Activated CD4-positive, alpha-beta memory T cell treated with anti-CD3 and anti-CD28 coated beads for 36 hours (primary cell): ENCODE measurements at places on chromosomes 7 and 10. TPM values are rescaled to one million over a fixed set of nuclear protein-coding genes. Genes with fewer than 3 reads are reported as not detected.

- H3K27ac ChIP-seq: no peak overlapping the region
- no peaks in the 10 kb centered on the region for H3K4me1 ChIP-seq
- H3K4me3 ChIP-seq: no peak overlapping the region
These were observed 231.9 kb upstream of the PPP1R3A start for GRCh38 chr7:114150689-114151088.

DNA sequence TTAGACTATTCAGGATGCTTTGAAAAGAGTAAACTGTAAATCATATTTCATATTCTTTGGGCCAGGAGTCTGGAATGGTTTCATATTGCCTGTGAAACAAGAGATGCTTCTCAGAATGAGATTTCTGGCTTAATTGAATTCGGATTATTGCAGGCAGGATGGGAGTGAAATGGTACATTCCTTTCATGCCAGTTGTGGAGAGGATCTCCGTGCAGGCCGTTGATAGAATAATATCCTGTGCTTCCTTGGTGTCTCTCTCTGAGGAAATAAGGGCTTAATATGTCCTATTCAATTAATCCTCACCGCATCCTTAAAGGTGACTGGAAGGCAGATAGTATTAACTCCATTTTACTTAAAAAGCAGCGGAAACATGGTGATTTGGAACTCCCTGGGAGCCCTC lies 56.6 kb downstream of the CUX1 start:
- H3K27ac ChIP-seq: no peak overlapping the region
- DNase-seq: no peak

Gene LBX1
- total RNA-seq: not detected

Gene LRRC17
- total RNA-seq: 0.33 TPM

Gene SPAM1
- total RNA-seq: not detected

DNA sequence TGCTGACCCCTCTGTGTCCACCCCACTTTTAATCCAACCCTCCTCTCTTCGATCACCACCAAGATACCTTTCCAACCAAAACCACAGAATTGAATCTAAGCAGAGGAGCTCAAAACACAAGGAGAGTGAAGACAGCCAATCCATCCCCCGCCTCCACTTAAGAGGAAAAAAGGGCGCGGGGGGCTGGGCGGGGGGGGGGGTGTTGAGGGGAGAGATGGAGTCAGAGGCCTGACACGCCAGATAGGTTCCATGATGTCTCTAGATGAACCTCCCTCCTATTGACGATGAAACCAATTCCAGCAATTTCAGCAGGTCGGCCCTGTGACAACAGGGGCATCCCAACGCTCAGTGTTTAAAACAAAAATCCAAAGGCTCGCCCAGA lies 1.3 kb downstream of the SORBS1 start:
- H3K27me3 ChIP-seq: peaks cover 5% of the 10 kb centered on the region
- H3K36me3 ChIP-seq: no peaks in the 10 kb centered on the region
- peak overlapping the region; percentile 86 for H3K4me3 ChIP-seq
- H3K4me1 ChIP-seq: peaks cover 4% of the 10 kb centered on the region

DNA sequence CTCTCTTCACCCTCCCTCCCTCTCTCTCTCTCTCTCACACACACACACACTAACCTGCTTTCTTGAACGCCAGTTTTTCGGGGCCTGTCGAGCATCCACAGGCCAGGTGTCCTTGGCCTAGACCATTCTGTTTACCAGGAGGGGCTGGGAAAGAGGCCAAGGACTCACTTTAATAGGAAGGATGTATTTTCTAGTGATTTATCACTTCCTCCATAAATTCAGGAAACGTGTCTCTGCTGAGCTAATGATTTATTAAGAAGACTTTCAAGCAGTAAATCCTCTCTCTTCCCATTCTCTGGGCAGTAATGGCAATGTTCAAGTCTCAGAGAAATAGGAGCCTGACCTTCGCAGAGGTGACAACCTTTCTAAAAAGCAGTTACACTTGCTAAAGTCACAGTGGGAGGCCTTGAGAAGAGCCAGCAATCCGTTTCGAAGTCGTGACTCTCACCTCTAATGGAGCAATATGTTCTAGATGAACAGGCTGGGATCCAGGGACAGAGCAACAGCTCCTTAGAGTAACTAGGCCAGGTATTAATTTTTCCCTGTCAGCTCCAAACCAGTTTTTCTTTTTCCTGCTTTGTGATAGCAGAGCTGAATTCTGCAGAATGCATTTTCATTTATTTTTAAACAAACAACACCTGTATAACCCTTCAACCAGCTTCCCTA lies 1357.5 kb upstream of the SORCS1 start:
- H3K4me3 ChIP-seq: no peak overlapping the region
- DNase-seq: no peak
- no peaks in the 10 kb centered on the region for H3K36me3 ChIP-seq

DNA sequence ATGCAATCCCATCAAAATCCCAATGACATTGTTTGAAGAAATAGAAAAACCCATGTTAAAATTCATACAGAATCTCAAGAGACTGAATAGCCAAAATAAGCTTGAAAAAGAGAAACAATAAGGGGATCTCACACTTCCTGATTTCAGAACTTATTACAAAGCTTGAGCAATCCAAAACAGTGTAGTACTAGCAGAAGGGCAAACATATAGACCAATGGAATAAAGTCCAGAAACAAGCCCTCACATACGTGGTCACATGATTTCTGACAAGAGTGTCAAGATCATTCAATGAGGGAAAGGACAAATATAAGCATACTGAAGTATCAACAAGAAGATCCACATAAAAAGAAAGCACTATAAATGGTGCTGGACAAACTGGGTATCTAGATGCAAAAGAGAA lies 31.9 kb downstream of the MICU1 start:
- no peaks in the 10 kb centered on the region for H3K27me3 ChIP-seq
- H3K4me3 ChIP-seq: no peak overlapping the region
- H3K4me1 ChIP-seq: peaks cover 15% of the 10 kb centered on the region
- no peak overlapping the region for H3K27ac ChIP-seq

- H3K4me1 ChIP-seq: no peaks in the 10 kb centered on the region
- H3K27me3 ChIP-seq: no peaks in the 10 kb centered on the region
- peaks cover 5% of the 10 kb centered on the region for H3K36me3 ChIP-seq
- no peak overlapping the region for H3K27ac ChIP-seq
- no peak overlapping the region for H3K4me3 ChIP-seq
These were observed 228.4 kb downstream of the CUX1 start for GRCh38 chr7:102045681-102046372.

DNA sequence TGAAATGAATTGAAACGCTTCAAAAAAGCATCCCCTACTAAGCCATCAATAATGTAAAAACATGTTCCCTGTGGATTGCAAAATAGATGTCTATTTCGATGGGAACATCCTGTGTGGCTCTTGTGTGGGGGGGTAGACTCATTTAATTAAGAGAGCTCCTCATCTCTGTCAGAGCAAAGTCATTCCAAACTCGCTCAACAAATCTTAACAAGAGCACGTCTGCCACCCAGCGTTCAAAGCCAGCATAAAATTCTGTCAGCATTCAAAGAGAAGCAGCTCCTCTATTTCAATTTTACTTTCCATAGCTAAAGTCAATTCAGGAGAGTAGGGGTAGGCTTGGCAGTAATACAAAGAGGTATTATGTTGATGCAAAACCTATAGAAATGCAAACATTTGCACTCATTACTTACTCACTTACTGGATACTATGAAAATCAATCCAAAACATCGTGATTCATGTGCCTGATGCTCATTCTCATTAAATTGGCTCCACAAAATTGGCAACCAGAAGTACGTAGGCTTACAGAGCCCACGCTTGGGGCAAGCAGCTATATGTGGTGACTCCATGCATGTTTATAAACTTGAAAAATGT lies 114.9 kb downstream of the IPMK start:
- H3K4me3 ChIP-seq: no peak overlapping the region
- H3K27ac ChIP-seq: no peak overlapping the region
- H3K36me3 ChIP-seq: no peaks in the 10 kb centered on the region

Gene PRSS37
- total RNA-seq: not detected

GRCh38 chr10:100130831-100131230 lies 49.2 kb upstream of the CPN1 start:
- H3K36me3 ChIP-seq: no peaks in the 10 kb centered on the region
- H3K4me3 ChIP-seq: no peak overlapping the region
- peaks cover 18% of the 10 kb centered on the region for H3K27me3 ChIP-seq
- no peak for DNase-seq
- no peaks in the 10 kb centered on the region for H3K4me1 ChIP-seq

Gene FGFBP3
- 1.2 TPM for total RNA-seq

- peaks cover 5% of the 10 kb centered on the region for H3K36me3 ChIP-seq
- H3K27me3 ChIP-seq: no peaks in the 10 kb centered on the region
- DNase-seq: no peak
- no peak overlapping the region for H3K4me3 ChIP-seq
- H3K4me1 ChIP-seq: peaks cover 39% of the 10 kb centered on the region
- no peak overlapping the region for H3K27ac ChIP-seq
These were observed 1.4 kb upstream of the SVIL start for GRCh38 chr10:29636178-29636577.

GRCh38 chr10:110502851-110503301 lies 5.2 kb downstream of the DUSP5 start:
- H3K4me1 ChIP-seq: peaks cover 78% of the 10 kb centered on the region
- peak overlapping the region; percentile 97 for H3K27ac ChIP-seq
- H3K27me3 ChIP-seq: no peaks in the 10 kb centered on the region
- H3K36me3 ChIP-seq: peaks cover 94% of the 10 kb centered on the region
- H3K4me3 ChIP-seq: peak overlapping the region; percentile 96

GRCh38 chr10:98045785-98046389 lies 15.5 kb upstream of the CRTAC1 start:
- H3K36me3 ChIP-seq: no peaks in the 10 kb centered on the region
- DNase-seq: peak; percentile 73
- H3K27ac ChIP-seq: no peak overlapping the region
- H3K4me1 ChIP-seq: peaks cover 3% of the 10 kb centered on the region
- no peak overlapping the region for H3K4me3 ChIP-seq

Gene AGR2
- not detected for total RNA-seq

Gene SEC31B
- total RNA-seq: 47.2 TPM

- H3K4me3 ChIP-seq: no peak overlapping the region
- no peaks in the 10 kb centered on the region for H3K27me3 ChIP-seq
- no peaks in the 10 kb centered on the region for H3K4me1 ChIP-seq
- H3K36me3 ChIP-seq: no peaks in the 10 kb centered on the region
- no peak for DNase-seq
These were observed 348.7 kb upstream of the SEMA3C start for GRCh38 chr7:81267508-81267907.

DNA sequence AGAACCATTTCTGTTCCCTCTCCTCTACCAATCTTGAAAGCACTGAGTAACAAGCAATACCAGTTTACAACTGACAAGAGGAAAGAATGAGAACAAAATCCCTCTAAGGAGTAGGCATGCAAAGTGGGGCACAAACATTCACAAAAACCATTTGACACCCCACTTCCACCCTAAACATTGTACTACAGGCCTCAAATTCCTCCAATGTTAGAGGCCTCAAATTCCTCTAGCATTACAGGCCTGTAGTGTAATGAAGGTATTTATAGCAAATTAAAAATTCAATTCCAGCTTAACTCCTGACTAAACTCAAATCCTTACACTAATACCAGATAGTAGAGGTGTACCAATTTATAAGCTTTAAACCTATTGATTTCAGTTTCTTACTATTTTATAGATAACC lies 85.4 kb downstream of the SIRT1 start:
- no peak overlapping the region for H3K27ac ChIP-seq
- no peaks in the 10 kb centered on the region for H3K27me3 ChIP-seq
- peaks cover 51% of the 10 kb centered on the region for H3K36me3 ChIP-seq
- DNase-seq: no peak

- no peak for DNase-seq
- no peaks in the 10 kb centered on the region for H3K27me3 ChIP-seq
- no peak overlapping the region for H3K4me3 ChIP-seq
- no peak overlapping the region for H3K27ac ChIP-seq
These were observed 10.8 kb downstream of the SEPHS1 start for GRCh38 chr10:13337128-13337826.

- H3K36me3 ChIP-seq: no peaks in the 10 kb centered on the region
- H3K27ac ChIP-seq: no peak overlapping the region
- no peak overlapping the region for H3K4me3 ChIP-seq
- H3K27me3 ChIP-seq: peaks cover 18% of the 10 kb centered on the region
- no peak for DNase-seq
These were observed 52.7 kb downstream of the SCIN start for GRCh38 chr7:12623223-12623622.

DNA sequence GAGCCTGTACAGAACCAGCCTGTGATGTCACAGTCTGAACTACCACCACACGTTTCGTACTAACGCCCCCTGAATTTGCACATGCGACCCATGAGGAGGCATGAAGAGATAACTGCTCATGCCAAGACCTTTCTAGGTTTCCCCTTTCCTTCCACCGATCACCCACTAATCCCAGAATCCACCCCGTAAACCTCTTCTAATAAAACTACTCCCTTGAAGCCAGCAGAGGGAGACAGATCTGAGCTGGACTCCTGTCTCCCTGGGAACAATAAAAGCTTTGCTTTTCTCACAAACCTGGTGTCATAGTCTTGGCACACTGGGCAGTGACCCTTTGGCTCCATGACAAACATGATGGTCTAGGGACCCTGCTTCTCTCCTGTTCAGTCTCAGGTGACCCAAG lies 144.5 kb downstream of the FRMD4A start:
- H3K27me3 ChIP-seq: peaks cover 29% of the 10 kb centered on the region
- H3K27ac ChIP-seq: no peak overlapping the region
- peaks cover 5% of the 10 kb centered on the region for H3K36me3 ChIP-seq
- peaks cover 32% of the 10 kb centered on the region for H3K4me1 ChIP-seq

Gene PRPS1L1
- not detected for total RNA-seq

DNA sequence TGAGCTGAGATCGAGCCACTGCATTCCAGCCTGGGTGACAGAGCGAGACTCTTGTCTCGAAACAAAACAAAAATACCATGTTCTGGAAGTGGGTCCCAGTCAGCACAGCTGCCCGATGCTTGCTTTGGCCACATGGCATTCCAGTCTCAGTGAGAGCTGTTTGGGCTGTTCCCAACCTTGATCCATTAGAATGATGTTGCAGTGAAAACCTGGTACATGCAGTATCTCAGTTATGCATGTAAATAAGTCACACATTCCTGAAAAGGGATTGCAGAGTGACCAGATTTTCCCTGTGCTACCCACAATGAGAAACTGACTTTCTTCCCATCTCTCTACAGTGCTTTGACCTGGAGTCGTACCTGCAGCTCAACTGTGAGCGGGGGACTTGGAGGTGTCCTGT lies 15.4 kb downstream of the ZMIZ2 start:
- DNase-seq: no peak
- peaks cover 17% of the 10 kb centered on the region for H3K4me1 ChIP-seq
- no peaks in the 10 kb centered on the region for H3K27me3 ChIP-seq

GRCh38 chr10:113087165-113088029 lies 137.3 kb downstream of the TCF7L2 start:
- no peak for DNase-seq
- no peaks in the 10 kb centered on the region for H3K4me1 ChIP-seq
- H3K27me3 ChIP-seq: no peaks in the 10 kb centered on the region
- no peak overlapping the region for H3K27ac ChIP-seq
- H3K36me3 ChIP-seq: no peaks in the 10 kb centered on the region

Gene NUTM2E
- 0.12 TPM for total RNA-seq
